Colonic mucosa (tissue), 4 donors: ENCODE measurements at places on chromosomes 11 and 22. TPM values are rescaled to one million over a fixed set of nuclear protein-coding genes. Genes with fewer than 3 reads are reported as not detected.
A peak's percentile ranks its signal among the peaks of the same experiment; 100 is the strongest.

The CPT1B gene
- total RNA-seq, result 21.7 TPM

- no peak for DNase-seq
Observed at GRCh38 chr11:122637541-122637940, 18.0 kb upstream of the UBASH3B start.

DNA sequence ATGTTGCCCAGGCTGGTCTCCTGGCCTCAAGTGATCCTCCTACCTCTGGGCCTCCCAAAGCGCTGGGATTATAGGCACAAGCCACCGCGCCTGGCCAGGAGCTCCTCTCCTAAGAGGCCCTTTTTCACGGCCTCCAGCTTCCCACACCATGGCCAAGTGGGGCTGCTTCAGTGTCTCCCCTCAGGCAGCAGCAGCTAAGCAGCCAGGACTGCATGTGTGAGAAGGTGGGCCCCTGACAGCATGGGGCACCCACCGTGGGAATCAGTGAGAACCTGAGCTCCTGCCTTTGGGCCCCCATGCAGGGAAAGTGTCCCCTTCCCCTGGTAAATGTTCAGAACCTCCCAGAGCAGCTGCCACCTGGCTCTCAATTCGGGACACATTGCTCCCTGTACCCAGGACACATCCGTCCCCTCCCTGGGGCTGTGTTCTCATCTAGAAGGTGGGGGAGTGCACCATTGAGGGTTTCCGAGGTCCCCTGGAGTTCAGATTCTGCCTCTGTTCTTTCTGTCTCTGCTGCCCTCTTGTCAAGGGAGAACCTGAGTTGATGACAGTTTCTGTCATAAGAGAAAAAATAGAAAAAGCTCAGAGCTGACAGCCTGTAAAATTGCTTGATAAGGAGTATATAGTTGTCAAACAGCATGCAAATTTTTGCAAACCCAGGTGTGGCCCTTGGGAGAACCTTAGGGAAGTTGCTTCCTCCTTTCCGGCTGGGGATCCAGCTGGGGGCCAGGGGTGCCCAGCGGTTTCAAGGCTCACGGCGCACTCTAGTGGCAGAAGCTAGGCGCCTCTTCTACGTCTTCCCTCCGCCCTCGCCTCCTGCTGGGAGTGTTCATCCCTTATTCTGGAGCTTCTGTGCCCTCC is 29.7 kb downstream of the FAM83F start:
- peak; percentile 85 for DNase-seq

The NUMA1 gene
- 158 TPM for total RNA-seq

DNA sequence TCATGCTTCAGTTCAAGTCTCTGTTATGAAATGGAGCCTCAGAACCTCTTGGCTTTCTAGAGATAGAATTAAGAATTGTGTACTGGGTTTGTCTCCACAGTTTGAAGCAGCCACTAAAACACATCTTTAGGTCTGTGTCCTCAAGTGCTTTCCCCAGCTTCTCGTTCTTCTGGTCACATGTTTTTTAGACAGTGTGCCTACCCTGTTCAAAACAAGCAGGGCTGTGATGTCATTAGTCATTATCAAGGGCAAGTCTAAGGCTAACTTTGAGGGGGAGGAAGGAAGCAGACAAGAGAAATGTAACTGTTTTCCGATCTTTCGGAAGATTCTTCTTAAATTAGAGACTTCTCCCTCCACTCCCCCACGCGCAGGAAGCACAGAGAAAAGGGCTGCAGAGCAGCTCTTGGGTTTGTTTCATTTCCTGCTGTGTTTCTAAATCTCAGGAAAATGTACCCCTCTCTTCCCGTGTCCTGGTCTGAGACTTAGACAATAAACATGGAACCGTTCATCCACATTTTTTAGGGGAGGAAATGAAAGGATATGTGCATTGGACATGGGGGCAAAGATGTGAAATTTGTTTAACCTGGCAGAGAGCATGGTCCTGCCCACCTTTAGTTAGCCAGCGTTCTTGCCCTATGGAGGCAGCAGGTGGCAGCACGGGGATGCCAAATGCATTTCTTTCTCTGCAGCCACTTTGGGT is 3.1 kb downstream of the AKIP1 start:
- no peak for DNase-seq

The MMP1 gene
- total RNA-seq, result 0.42 TPM

- no peak for DNase-seq
Observed at GRCh38 chr11:119361056-119361787, 14.7 kb upstream of the MFRP start.

DNA sequence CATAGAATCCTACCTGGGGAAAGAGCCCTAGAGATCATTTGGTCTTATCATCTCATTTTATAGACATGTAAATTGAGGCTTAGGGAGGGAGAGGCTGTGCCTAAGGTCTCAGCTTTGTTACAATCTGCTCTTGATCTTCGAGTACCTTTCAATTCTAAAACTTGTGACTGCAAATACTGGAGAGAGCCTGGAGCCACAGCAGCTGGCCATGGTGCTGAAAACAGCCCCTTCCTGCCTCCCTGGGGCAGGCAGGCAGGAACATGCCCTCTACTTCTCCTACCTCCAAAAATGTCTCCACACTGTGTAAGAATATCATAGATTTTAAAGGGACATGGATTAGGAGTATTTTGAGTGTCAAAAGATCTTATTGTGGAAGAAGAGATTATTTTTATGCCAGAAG is 52.2 kb downstream of the C22orf42 start:
- DNase-seq, result no peak

DNA sequence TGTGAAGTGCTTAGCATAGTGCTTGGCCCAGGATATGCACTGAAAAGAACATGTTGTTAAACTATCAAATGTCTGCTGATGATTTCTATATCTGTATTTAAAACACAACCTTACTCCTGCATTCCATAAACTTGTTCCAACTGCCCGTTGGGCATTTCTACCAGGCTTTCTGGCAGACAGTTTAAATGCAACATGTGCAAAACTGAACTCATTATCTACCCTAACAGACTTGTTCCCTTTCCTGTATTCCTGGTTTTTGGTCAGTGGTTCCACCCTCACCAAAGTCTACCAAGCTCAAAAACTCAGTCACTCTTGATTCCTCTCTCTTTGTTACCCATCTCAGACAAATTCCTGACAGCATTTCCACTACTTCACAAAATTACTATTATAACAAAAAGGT is 6.5 kb upstream of the RAB38 start:
- no peak for DNase-seq

DNA sequence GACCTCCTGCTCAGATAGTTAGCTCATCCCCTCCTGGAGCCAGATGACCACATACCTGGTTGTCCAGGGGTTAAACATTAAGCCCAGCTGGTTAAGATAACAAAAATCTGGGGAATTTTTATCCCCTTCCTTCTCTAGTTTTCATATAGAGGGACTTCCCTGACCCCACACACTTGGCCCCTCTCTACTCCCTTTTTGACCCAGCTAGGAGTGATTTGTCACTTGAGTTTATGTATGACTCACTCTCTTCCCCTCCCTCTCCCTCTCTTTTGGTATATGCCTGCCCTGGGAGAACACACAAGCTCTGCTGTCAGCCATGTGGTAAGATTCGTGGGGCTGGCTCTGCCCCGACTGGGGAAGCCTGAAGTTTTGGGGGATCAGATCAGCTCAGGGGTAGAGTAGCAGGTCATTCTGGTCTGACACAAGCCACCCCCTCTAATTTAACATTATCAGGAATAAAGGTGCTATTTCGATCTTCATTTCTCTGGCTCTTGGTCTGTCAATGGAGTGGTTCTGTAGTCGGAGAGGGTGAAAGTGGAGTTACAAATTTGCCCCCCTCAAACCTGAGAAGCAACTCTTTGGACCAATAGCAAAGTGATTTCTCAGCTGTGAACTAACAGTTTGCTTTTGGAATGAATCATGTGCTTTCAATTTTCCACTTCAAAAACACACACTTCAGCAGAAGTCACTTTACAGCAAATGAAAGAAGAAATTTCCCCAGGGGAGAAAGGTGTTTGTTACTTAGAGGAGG is 415.3 kb upstream of the CADM1 start:
- no peak for DNase-seq
